Esophagus squamous epithelium (tissue), 5 donors: ENCODE measurements at places on chromosomes 6 and 20. TPM values are rescaled to one million over a fixed set of nuclear protein-coding genes. Genes with fewer than 3 reads are reported as not detected.

DNA sequence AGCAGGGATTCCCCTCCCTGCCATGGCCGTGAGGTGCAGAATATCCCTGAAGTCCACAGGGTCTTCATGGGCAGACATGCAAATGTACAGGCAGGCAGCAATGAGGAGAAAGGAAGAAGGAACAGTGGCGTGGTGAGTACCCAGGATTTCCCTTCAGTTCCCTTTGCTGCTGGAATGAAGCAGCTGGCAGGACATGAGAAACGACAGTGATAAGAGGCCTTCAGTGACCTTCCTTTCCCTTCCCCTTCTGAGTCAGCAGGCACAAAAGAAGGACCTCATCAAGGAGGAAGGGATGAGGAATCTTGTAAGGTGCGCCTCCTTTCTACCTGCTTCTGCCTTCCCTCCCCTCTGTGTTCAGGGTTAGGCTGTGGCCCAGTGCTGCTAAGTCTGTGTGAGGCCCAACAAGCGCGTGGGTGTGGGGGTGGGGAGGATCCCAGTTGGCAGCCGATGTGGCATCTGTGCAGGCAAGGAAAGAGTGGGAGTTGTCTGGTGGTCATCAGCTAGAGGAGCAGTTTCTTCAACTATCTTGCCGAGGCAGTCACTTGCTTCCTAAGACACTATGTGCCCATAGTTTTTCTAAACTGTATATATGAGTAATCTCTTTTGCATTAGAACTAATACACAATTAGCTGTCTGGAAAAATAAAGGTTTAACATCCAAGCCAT, 29.5 kb upstream of the FBXO9 start:
- no peak overlapping the region for H3K4me3 ChIP-seq
- H3K36me3 ChIP-seq = peaks cover 5% of the 10 kb centered on the region
- no peak for DNase-seq
- H3K27me3 ChIP-seq = no peaks in the 10 kb centered on the region

DNA sequence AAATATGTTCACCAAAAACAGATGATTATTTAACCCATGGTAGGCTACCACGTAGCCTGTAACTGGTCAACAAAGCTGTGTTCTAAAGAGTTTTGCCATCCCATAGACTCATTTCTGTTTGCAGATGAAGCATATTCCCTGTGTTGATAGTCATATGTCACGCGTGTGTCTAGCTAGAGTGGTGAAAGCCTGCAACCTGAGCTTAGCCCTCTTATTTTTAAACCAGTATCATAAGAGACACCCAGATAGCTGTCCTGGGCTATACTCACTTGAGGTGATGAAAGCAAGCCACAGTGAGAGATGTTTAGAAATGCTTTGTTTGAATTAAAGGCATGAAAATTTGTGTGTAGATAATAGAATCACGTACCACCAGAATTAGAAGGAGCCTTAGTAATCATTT, 307.8 kb downstream of the ZFAND3 start:
- no peak for DNase-seq
- no peaks in the 10 kb centered on the region for H3K4me1 ChIP-seq
- no peaks in the 10 kb centered on the region for H3K36me3 ChIP-seq
- H3K4me3 ChIP-seq = no peak overlapping the region

GRCh38 chr20:13261460-13262301, 40.6 kb downstream of the ISM1 start:
- DNase-seq = no peak
- H3K36me3 ChIP-seq = no peaks in the 10 kb centered on the region
- no peak overlapping the region for H3K4me3 ChIP-seq
- H3K4me1 ChIP-seq = no peaks in the 10 kb centered on the region
- H3K27ac ChIP-seq = no peak overlapping the region

- H3K27me3 ChIP-seq = no peaks in the 10 kb centered on the region
- H3K27ac ChIP-seq = no peak overlapping the region
- DNase-seq = no peak
- H3K4me3 ChIP-seq = no peak overlapping the region
- H3K36me3 ChIP-seq = no peaks in the 10 kb centered on the region
These were observed 59.9 kb downstream of the FOXA2 start for GRCh38 chr20:22524393-22525015.

- no peak overlapping the region for H3K27ac ChIP-seq
- no peaks in the 10 kb centered on the region for H3K27me3 ChIP-seq
- DNase-seq = no peak
- peaks cover 16% of the 10 kb centered on the region for H3K4me1 ChIP-seq
These were observed 39.7 kb downstream of the BCAS4 start for GRCh38 chr20:50834599-50835005.

DNA sequence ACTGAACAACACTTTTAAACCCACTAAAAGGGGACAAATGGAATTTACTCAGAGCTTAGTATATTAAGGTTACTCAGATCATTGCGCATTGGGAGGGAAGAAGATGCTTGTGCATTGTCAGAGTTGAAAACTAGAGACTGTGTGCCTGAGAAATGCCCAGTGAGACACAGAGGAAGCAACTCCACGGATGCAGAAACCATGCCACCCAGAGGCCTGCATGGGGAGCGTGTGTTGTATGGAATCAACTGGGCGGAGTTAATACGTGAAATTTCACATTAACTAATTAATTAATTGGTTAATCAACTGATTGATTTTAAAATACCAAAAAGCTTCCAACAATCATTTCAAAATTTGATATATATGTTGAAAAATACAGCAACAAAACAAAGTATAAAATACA, 391.6 kb downstream of the PLCB1 start:
- no peaks in the 10 kb centered on the region for H3K36me3 ChIP-seq
- H3K4me1 ChIP-seq = no peaks in the 10 kb centered on the region
- no peaks in the 10 kb centered on the region for H3K27me3 ChIP-seq
- no peak overlapping the region for H3K4me3 ChIP-seq

- no peaks in the 10 kb centered on the region for H3K27me3 ChIP-seq
- no peaks in the 10 kb centered on the region for H3K4me1 ChIP-seq
- no peak overlapping the region for H3K4me3 ChIP-seq
- no peak overlapping the region for H3K27ac ChIP-seq
- H3K36me3 ChIP-seq = no peaks in the 10 kb centered on the region
These were observed 157.4 kb upstream of the TNFAIP3 start for GRCh38 chr6:137709424-137710236.

GRCh38 chr6:16633465-16633864, 127.8 kb downstream of the ATXN1 start:
- no peak overlapping the region for H3K4me3 ChIP-seq
- no peaks in the 10 kb centered on the region for H3K27me3 ChIP-seq
- no peak for DNase-seq
- H3K36me3 ChIP-seq = no peaks in the 10 kb centered on the region
- peaks cover 40% of the 10 kb centered on the region for H3K4me1 ChIP-seq
- H3K27ac ChIP-seq = no peak overlapping the region

DNA sequence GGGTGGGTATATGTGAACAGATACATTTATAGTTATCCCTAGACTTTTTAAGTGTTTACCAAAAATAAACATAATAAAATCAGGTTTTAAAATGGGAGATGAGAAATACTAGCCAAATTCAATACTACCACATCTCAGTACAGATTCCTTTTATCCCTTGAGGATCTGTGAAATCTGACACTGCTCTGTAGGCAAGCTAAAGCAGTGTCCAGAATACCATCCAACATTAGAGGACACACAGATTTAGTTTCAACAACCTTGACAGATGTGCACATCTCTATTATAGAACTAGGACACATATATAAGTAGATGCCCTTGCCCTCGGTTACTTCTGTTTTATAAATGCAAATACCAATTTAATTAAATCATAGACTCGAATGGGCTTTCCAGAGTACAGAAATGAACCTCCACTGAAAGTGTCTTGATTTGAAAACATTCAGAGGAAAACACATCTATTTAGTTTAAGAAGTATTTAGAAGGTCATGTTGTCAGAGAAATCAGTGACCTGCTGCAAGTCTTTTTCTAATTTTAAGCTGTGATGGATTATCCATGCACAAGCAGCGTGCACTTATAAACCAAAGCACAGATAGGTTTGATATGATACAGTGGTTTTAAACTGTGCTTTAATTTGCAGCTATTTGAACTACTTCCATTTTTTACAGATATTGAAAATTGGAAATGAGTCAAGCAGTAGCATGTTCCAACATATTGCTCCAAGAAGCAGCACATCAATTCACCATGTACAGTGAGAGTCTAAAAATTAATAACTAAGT, 156.3 kb upstream of the EPHA7 start:
- no peaks in the 10 kb centered on the region for H3K36me3 ChIP-seq
- no peak overlapping the region for H3K4me3 ChIP-seq
- H3K27ac ChIP-seq = no peak overlapping the region
- no peaks in the 10 kb centered on the region for H3K27me3 ChIP-seq

DNA sequence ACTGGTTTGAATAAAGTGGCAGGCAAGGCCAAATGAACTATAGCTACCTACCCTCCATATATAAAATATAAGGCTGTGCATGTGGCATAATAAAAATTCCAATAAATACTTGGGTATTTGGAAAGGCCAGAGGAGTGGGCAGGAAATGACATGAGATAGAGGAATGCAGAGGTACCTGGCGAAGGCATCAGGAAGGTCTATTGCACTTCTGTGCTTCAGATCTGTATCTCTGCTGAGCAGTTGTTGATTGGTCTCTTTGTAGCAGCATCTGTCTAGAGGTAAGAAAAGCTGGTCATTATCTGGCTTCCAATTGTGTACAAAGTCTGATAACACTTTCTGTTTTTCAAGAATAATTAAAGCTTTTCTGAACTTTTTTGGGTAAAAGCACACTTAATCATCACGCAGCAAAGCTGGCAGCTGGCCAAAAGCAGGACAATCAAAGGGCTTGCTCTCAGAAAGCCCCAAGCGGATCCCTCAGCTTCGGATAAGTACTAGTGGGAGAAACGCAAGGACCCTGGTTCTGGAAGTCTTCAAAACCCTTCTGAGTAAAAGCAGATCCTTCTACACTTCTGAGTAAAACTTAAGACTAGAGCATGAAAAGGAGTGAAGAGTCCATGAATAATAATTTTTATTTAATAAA, 120.1 kb upstream of the TCF21 start:
- no peaks in the 10 kb centered on the region for H3K36me3 ChIP-seq
- H3K4me3 ChIP-seq = no peak overlapping the region
- H3K27me3 ChIP-seq = no peaks in the 10 kb centered on the region
- DNase-seq = no peak

DNA sequence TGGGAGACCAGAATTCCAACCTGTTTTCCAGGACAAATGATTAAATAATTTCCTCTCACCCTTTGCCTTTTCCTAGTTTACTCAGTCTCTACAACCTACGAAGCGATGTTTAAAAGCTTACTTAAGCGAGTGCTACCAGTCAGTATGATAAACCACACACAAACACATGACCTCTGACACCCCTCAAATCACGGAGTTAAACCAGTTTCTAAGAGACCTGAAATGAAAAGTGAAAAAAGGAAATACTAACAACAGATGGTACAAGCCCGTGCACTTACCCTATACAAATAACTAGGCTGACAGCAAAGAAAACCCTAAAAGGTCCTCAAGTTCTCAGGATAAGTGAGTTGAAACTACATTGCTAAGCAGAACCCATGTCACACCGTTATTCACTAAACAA, 7.7 kb downstream of the TNFRSF21 start:
- H3K4me1 ChIP-seq = peaks cover 47% of the 10 kb centered on the region
- no peaks in the 10 kb centered on the region for H3K36me3 ChIP-seq
- no peak for DNase-seq

DNA sequence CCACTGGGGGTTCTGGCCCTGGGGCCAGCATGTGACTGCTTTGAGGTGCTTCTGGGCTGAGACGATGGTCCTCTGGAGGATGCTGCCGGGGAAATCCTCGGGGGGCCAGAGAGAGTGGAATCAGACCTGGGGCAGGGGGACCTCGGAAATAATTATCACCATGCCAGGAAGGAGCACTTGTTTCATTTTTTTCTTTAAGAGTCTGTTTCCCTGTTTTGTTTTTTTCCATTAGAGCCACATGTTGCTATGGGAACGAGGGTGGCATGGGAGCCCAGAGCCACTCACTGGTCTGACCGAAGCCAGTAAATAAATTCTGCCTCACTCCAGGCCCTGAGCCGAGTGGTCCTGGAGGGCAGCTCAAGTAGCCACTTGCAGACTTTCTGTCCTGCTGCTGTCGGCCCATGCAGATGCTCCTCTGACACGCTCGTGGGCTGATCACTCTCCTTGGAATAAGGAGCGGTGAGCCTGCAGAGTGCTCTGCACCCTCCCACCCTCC, 365.1 kb downstream of the ZFAND3 start:
- H3K27me3 ChIP-seq = no peaks in the 10 kb centered on the region
- no peak overlapping the region for H3K4me3 ChIP-seq
- H3K27ac ChIP-seq = no peak overlapping the region
- DNase-seq = no peak
- peaks cover 5% of the 10 kb centered on the region for H3K36me3 ChIP-seq

GRCh38 chr20:25257130-25257529, 9.2 kb downstream of the PYGB start:
- no peak for DNase-seq
- no peak overlapping the region for H3K27ac ChIP-seq
- H3K27me3 ChIP-seq = no peaks in the 10 kb centered on the region
- peaks cover 64% of the 10 kb centered on the region for H3K4me1 ChIP-seq
- no peak overlapping the region for H3K4me3 ChIP-seq

- H3K27ac ChIP-seq = no peak overlapping the region
- H3K4me1 ChIP-seq = no peaks in the 10 kb centered on the region
- H3K36me3 ChIP-seq = no peaks in the 10 kb centered on the region
- no peak for DNase-seq
- H3K4me3 ChIP-seq = no peak overlapping the region
- H3K27me3 ChIP-seq = no peaks in the 10 kb centered on the region
These were observed 26.7 kb upstream of the TTPAL start for GRCh38 chr20:44448753-44449546.

DNA sequence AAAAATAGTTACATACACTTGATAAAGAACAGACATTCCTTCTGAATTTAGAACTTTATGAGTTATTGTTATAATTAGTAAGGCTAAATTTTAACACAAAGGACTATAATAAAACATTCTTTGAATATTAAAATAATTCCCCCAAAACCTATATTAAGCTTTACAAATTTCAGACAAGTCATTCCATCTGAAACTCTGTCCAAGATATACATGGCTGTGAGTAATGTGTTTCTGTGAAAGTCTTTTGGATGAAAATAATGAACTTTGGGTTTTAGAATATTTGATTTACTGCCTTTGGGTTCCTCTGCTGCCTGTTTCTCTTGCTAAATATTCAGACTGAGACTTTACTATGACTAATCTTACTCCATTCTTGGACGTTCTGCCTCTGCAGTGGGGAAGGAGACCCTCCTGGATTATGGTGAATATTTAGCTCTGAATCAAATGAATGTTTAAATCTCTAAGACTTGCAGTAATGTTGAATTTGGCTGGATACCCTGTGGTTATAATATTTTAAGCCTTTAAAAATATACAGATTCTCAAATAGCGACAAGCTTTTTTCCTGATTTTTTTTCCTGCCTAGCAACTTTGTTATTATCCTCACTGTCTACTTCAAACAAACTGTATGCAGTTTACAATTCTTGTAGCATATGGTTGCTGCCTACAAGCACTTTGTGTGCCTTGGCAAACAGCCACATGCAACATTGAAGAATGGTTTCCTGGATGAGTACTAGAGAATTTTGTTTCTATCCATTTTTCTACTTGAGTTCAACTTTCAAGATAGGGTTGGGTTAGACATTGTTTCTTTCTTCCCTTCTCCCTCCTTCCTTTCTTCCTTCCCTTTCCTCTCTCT, 51.4 kb downstream of the TXLNB start:
- H3K27ac ChIP-seq = no peak overlapping the region
- no peak overlapping the region for H3K4me3 ChIP-seq
- peaks cover 7% of the 10 kb centered on the region for H3K4me1 ChIP-seq
- no peaks in the 10 kb centered on the region for H3K27me3 ChIP-seq

The SGK2 gene
- total RNA-seq = not detected

The IP6K3 gene
- total RNA-seq = 5.5 TPM

The LAMA4 gene
- total RNA-seq = 28.3 TPM

The IMPG1 gene
- not detected for total RNA-seq

The GRM1 gene
- not detected for total RNA-seq

The FAM162B gene
- total RNA-seq = 3.7 TPM

The ZNF311 gene
- 0.38 TPM for total RNA-seq

The IL17A gene
- not detected for total RNA-seq

The C2 gene
- 15.2 TPM for total RNA-seq

The BCAS1 gene
- 9.3 TPM for total RNA-seq
